ENCODE measurements at places on chromosomes 6 and 20.

DNA sequence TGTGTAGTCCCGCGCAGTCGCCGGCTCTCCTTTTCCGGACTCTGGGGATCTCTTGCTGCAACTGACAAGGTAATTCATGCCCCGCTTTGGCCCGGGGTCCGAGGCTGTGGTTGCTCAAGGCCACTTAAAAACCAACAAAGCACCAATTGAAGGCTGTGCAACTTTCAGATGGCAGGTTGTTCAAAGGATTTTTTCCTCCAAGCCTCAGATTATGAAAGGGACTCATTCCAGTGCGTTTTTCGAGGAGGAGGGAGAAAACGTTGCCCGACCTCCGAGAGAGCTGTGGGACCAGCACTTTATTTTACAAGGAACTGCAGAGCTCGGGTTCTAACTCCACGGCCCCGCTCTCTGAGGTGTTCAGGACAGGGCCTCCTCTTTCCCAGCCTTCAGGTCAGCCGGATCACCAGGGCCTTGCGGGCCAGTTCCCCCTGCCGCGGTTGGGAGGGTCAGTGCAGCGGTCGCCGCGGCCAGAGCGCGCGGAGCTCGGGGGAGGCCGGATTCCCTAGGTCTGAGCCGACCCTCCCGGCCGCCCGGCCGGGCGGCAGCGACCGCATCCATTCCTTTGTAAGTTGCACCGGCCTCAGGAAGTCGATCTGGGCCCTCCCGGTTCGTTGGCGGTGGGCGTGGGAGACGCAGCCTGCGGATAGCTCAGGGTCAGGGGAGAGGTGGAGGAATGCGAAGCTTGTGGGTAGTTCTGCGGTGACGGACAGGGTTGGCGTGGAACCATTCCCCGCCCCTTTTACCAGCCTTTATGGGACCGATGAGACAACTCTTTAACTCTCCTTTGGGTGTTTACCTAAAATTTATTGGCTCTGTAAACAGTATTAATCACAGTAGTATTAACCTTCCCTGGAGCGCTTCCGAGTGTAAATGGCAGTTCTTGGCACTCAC is 1.6 kb downstream of the UTRN start:
- peak; percentile 90 for DNase-seq

GRCh38 chr6:18101873-18102272 is 20.6 kb downstream of the NHLRC1 start:
- no peak for DNase-seq

GRCh38 chr6:43170417-43170930 is 595 bp upstream of the SRF start:
- DNase-seq: peak; percentile 92

DNA sequence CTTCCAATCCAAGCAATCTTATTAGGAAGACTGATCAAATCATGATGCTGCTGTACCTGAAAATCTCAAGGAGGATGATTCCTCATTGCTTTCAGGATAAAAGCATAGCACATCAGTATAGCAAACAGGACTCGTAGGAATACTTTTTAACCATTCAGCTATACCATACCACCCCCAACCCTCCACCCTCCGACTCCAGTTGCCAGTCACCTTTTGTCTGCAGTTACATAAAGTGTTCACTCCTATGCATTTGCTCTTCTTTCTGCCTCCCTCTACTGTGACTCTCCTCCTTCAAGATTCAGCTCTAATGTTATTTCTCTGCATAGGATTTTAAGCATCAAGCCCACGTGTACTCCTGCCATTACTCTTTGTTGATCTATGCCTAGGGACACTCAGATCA is 124.7 kb upstream of the KCNQ5 start:
- no peak for DNase-seq

DNA sequence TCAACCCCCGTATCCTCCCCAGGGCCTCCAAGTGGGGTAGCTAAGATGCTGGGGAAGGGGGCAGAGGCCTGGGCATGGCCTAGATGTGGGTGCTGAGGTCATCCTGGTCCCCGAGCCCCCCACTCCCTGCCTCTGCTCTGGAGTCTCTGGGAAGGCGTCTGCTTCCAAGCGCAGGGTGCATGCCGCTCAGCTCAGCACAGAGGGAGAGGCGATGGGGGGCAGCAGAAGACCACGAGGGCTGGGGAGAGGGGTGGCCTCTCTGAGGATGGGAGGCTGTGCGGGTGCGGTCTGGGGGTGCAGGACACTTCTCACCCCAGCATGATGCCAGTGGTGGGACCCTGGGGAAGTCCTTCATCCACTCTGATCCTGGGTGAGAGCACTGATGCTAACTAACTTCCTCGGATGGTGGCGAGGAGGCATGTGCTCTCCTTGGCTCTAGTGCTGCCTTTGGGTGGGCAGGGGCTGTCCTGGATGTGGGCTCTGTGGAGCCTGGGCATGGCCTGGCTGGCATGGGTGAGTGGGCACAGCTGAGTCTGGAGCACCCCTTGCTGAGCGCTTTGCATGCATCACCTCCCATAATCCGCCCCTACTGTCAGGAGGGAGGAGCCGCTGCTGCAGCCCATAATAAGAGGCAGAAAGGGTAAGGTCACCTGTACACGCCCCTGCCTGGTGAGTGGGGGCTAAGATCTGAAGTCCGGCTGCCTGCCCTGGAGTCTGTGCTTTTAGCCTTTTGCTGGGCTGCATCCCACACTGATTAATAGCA is 34.7 kb downstream of the EFCAB8 start:
- DNase-seq: no peak

DNA sequence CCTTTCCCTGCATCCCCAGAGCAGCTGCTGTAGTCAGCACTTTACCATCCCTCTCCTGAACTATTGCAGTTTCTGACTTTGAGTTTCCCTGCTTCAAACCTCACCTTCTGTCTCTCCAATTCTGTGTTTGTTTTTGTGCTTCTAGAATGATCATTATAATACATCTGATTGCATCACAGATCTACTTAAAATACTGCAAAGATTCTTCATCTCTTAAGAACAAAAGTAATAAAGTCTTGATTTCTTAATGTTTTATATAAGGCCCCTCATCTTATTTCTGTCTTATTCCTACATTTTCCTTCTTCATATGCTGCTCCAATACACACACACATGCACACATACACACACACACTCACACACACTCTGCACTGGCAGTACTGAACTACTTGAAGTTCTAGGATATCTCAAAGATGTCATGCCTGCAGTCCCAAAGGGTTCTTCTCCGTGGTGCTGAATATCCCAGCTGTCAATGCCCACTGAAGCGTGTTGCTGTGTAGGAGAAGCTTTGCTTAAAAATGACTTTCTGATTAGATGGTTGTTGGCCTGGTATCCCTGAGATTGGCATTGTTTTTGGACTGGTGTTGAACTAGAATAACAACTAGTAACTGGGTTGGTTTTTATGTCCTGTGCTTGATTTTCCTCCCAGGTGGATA is 97.2 kb downstream of the MAP3K4 start:
- peak; percentile 13 for DNase-seq

GRCh38 chr20:44537993-44538392 is 16.1 kb upstream of the SERINC3 start:
- no peak for DNase-seq

DNA sequence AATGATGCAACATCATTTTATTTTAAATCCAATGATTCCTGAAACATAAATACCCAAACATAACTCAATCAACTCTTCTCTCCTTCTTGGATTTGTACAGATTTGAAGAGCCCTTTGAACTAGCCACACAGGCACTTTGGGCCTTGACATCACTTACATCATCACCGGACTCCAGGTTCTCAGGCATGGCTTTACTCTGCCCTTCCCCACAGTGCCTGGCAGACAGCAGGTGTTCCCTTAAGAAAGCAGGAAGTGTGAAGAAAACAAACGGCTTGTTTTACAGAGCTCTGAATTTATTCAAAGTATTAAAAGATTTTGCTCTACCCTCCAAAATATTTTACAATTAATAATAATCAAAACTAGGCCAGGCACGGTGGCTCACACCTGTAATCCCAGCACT is 54.8 kb upstream of the GCM1 start:
- no peak for DNase-seq

DNA sequence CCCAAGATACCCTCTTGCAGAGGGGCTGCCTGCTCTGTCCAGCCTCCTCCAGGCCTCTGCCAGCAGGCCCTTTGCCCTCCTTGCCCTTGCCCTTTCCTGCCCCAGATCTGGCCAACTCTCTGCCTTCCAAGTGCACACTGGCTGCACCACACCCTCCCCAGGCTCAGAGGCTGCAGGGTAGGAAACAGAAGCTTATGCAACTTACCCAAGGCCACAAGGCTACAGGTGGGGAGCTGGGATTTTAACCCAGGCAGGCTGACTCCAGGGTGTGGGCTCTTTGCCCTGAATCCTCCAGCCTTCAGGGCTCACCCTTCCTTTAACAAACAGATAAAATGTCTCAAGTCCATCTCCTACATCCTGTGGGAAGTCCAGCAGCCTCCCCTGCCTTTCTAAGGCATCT is 14.5 kb upstream of the TRAF3IP2 start:
- no peak for DNase-seq

DNA sequence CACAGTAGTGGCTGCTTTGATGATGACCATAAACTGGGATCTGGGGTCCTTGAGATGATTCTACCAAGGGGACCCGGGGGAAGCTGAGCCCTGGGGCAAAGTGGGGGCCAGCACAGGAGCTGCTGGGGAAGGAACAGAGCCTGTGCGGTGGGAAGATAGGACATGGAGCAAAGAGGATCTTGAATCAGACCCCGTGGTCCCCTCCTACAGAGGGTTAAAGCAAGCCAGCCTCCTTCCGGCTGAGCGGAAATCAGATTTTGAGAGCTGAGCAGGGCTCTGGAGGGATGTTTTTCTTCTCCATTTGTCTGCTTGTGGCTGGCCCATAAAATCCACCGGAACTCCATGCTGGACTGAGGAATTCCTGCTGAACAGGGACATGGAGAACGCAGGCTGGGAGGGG is 10.1 kb upstream of the TCF15 start:
- no peak for DNase-seq

DNA sequence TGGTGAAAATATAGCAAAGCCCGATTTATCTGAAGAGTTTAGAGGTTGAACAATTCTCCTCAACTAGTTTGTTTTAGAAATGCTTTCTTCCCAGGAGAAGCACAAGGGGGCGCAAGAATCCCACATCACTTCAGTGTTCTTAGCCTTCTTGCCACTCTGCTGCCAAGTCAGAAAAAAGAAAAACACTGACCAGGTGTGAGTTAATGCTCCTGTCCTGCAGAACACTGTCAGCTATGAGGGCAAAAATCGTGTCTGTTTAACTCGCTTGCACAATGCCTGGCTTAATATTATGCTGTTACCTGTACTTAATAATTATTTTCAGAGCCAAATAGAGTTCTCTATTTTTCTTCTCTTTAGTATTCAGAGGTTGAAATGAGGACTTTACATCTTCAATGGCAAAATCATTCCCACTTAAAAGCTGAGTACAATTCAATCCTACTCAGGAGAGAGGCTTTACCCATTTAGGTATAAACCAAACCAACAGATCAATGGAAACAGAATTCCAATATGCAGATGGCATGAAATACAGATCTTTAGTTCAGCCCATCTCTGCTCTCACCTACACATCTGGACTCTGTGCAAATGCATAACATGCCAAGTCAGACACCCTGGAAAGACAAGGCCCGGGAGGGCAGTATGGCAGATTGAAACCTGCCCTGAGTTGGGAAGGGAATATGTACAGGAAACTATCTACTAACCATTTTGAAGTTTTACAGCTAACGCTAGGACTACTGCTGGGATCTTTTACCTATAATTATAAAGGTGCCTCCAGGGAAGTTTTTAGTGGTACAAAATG is 71.4 kb upstream of the TULP1 start:
- DNase-seq: peak; percentile 82

GRCh38 chr6:155024391-155025027 is 29.4 kb downstream of the TIAM2 start:
- no peak for DNase-seq
